ENCODE measurements at places on chromosomes 13 and 19.

DNA sequence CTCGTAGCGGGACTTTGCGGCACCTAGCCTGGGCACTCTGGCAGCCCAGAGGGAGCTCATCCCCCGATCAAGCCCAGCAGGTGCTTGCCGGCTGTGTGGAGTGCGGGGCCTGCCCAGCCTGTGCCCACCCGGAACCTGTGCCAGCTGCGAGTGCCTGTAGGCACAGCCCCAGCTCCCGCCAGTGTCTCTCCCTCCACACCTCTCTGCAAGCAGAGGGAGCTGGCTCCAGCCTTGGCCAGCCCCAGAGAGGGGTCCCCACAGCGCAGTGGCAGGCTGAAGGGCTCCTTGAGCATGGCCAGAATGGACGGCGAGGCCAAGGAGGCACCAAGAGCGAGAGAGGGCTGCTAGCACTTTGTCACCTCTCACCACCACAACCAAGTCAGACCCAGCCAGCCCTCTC, 55.5 kb upstream of the C1QTNF9B start:
- DNase-seq = no peak

DNA sequence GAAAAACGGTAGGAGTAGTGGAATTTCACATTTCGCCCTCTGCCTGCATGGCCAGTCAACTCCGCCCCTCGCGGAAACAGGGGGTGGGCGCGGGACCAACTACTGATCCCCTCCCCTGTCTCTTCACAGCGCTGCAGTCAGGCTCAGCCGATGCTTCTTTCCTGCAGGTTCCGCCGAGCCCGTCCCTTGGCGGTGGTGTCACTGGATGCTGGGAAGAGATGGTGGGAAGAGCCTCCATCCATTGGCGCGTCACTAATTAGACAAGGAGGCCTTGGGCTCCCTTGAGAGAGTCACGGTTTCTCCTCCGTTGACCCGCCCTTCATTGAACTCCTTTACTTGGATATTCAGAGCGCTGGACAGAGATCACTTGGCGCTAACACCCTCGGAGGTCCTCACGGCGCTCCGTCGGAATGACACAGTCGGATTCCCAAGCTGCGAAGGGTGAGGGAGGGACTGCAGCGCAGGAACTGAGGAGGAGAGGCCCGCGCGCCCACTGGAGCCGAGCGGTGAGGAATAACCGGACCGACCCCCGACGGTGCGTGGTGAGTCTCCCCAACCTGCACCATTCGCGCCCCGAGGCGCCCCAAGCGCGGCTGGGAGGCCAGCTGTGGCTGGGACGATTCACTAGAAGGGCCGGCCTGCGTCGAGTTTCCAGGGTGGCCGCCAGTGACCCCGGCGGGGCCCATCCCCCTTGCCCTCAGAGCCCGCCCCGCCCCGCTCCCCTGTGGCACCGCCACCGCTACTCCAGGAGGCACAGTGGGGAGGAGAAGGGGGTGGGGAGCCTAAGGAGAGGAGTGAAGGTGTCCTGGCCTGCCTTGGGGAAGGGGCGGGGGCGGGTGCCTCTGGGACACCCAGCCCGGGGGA, 11.2 kb upstream of the CEACAM21 start:
- no peak for DNase-seq

GRCh38 chr13:71171740-71172139, 695.3 kb downstream of the DACH1 start:
- DNase-seq = no peak

- DNase-seq = no peak
Observed at GRCh38 chr19:31392464-31392863, 43.2 kb upstream of the TSHZ3 start.

GRCh38 chr13:38537051-38537450, 149.8 kb upstream of the FREM2 start:
- no peak for DNase-seq

GRCh38 chr19:55681131-55682092, 6.4 kb downstream of the EPN1 start:
- DNase-seq = no peak

DNA sequence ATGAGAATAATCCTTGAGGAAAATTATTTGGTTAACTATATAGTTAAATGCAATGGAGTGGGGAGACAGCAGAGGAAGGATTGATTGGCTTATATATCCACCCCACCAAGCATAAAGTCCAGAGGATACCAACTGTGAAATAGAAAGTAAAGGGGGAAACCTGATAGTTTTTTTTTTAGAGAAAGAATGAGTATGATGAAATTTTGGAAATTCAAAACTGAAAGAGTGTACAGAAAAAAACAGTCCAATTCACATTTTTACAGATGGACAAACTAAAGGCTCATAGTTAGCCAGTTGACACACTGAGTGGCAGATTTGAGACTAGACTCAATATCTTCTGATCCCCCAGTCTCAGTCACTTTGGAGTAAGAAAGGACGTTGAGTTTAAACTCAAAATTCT, 51.1 kb downstream of the FNDC3A start:
- no peak for DNase-seq

- no peak for DNase-seq
Observed at GRCh38 chr13:27442797-27443196, 7.6 kb downstream of the MTIF3 start.

- no peak for DNase-seq
Observed at GRCh38 chr13:101584331-101584730, 131.9 kb downstream of the ITGBL1 start.

- DNase-seq = no peak
Observed at GRCh38 chr13:84524586-84524985, 642.3 kb upstream of the SLITRK1 start.

- no peak for DNase-seq
Observed at GRCh38 chr13:40502236-40502635, 164.2 kb downstream of the FOXO1 start.

DNA sequence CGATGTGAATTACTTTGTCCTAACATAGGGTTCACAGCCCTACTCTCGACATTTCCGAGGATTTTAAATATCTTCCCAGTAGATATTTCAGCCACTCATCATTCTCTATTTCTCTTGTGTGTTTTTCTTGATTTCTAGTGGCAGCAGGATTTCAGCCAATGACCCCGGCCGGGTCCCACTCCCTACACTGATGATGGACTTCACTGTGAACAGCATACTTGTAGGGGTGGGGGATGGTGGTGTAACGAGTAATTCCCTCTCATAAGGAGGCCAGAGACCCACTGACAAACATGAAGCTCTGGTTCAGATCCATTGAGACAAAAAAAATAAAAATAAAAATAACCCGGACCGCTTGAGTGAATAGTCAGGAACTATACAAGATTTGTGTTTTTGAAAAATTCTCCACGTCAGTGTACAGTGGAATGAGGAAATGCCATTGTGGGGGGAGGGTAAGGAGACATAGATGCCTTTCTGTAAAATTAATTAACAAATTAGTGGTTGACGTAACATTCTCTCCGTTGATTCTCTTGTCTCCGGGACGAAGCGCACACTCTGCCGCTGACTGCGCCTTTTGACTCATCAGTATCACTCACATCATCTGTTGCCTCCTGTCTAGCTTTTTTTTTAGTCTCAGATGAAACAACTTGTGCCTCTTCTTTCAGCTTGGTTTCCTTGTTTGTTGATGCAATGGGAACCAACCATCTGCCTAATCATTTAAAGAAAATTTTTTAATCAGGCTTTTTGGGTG, 48.8 kb upstream of the IRS2 start:
- DNase-seq = no peak

GRCh38 chr13:35594096-35594495, 117.6 kb upstream of the MAB21L1 start:
- no peak for DNase-seq

GRCh38 chr19:55384131-55384919, at the start of gene TMEM238:
Gene TMEM238 (minus strand): TSS chr19:55384292. CDS start chr19:55384259, 33 bp downstream.
- DNase-seq = peak; percentile 70

- no peak for DNase-seq
Observed at GRCh38 chr13:22596171-22596863, 584.5 kb upstream of the SGCG start.
